ENCODE measurements at places on chromosomes 2 and 18.
A peak's percentile ranks its signal among the peaks of the same experiment; 100 is the strongest.

GRCh38 chr18:59900222-59901128 lies 679 bp downstream of the PMAIP1 start:
- DNase-seq = peak; percentile 66

- no peak for DNase-seq
Measured at GRCh38 chr2:126788113-126788512, 110.6 kb upstream of the TEX51 start.

- DNase-seq = no peak
Measured at GRCh38 chr2:85242321-85242720, 85.5 kb downstream of the TGOLN2 start.

GRCh38 chr2:20040489-20041172 lies 10.8 kb downstream of the LAPTM4A start:
- DNase-seq = no peak

DNA sequence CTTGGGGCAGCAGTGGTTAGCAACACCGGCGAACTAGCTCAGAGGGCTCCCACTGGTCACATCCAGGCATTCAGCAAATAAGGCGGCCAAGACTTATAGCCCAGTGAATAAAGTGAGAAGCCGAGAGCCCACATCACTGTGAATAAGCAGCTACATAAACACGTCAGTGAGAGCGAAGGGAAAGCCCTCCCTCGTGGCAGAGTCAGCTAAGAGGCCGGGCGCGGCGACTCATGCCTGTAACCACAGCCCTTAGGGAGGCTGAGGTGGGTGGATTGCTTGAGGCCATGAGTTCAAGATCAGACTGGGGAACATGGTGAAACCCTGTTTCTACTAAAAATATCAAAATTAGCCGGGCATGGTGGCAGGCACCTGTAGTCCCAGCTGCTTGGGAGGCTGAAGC lies 5.2 kb downstream of the D2HGDH start:
- DNase-seq = peak; percentile 74

- DNase-seq = no peak
Measured at GRCh38 chr2:135048122-135048521, 875 bp upstream of the MAP3K19 start.

DNA sequence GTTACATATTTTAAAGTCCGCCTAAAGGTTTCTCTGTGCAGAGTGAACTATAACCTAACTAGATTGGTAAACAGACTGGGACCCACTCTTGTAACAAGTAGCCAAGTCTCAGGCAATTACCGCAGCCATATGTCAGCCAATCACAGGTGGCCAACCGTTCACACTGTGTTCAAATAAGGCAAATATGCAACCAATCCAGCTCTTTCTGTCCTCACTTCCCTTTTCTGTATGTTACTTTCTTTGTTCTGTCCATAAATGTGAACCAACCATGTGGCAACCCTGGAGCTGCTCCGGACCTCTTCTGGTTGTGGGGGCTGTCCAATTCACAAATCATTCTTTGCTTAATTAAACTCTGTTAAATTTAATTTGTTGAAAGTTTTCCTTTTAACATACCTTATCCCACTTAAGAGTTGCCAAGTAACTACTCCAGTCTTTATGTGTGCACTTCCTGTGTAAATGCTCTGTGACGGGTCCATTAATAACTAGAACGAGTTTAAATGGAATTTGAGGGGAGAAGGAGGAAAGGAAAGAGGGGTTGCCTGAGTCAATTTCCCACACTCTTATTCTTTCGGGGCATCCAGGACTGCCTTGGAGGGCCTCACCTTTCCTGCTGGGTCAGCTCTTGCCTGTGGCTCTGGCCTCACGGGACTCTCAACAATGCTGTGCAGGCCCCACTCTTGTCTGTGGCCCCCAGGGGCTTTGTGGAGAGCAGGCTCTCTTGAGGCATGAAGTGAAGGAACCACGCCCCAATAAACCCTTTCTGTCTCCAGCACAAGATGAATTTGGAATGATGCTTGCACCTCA lies 6.6 kb upstream of the RPL37A start:
- DNase-seq = peak; percentile 55

GRCh38 chr2:197969391-197969893 lies 165.0 kb downstream of the PLCL1 start:
- no peak for DNase-seq

DNA sequence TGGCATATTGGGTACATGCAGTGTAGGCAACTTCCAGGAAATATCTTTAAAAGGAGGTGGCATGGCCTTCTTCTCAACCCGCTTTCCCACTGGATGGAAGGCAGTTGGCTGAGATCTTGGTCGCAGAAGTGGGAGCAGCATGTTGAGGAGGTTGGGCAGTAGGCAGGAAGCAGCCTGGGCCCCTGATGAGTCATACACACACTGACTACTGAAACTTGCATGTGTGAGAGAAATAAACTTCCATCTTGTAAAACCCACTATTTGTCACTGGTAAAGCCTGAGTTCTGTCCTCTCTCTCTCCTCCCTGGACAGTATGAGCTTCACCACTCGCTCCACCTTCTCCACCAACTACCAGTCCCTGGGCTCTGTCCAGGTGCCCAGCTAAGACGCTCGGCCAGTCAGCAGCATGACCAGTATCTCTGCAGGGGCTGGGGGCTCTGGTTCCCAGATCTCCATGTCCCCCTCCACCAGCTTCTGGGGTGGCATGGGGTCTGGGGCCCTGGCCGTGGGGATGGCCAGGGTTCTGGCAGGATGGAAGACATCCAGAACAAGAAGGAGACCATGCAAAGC lies 233.8 kb upstream of the SPRED2 start:
- peak; percentile 52 for DNase-seq

GRCh38 chr18:56332371-56332770 lies 306.0 kb downstream of the TXNL1 start:
- no peak for DNase-seq

- no peak for DNase-seq
Measured at GRCh38 chr18:35049111-35050027, 8.2 kb downstream of the MAPRE2 start.

DNA sequence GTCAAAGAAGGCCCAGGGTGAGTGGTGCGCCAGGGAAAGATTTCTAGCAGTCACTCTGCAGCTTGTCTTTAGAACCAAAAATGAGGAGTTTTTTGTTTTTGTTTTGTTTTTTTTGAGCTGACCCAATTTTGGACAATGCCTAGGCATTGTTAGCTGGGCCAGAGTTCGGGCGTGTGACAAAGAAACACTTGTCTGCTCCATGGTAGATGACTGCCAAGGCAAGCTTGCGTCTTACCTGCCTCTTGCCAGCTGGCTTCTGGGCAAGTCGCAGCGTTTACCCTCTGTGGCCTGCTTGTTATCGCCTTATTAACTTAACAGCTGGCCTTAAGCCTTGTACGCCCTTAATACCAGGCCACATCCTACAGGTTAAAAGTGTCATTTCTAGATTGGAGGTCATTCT lies 114.3 kb downstream of the GALNT1 start:
- no peak for DNase-seq

GRCh38 chr2:182406221-182406620 lies 20.6 kb downstream of the PDE1A start:
- DNase-seq = no peak

GRCh38 chr2:150097901-150098531 lies 389.5 kb downstream of the RND3 start:
- DNase-seq = no peak

- no peak for DNase-seq
Measured at GRCh38 chr2:156883804-156884203, 373.7 kb upstream of the GALNT5 start.

GRCh38 chr18:9765501-9765900 lies 57.4 kb downstream of the RAB31 start:
- DNase-seq = no peak

GRCh38 chr18:2960983-2961696 lies 51.8 kb downstream of the LPIN2 start:
- peak; percentile 34 for DNase-seq

DNA sequence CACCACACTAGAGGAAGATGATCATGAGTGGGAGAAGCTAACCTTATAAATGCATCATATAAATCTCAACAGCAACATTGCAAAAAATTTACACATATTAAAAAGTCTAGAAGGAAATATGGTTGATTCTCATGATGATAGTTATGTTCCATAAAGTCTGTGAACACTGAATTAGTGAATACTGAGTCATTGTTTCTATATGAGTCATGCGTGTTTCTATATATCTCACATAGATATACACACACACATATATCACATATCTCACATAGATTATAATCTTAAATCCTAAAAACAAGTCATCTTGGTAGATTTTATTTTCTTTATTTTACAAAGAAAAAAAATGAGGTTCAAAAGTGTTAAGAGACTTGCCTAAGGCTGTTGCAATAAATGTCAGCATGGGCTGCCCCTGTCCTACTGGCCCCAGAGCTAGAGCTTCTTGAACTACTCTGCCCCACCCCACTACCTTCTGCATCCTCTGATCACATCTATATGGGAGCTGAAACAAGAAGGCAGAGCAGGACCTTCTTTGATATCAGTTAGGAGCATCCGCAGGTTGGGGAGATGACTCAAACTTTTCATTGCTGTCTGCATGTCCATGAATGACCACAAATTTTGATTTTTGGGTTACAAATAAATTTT lies 81.8 kb upstream of the ADAM23 start:
- no peak for DNase-seq

DNA sequence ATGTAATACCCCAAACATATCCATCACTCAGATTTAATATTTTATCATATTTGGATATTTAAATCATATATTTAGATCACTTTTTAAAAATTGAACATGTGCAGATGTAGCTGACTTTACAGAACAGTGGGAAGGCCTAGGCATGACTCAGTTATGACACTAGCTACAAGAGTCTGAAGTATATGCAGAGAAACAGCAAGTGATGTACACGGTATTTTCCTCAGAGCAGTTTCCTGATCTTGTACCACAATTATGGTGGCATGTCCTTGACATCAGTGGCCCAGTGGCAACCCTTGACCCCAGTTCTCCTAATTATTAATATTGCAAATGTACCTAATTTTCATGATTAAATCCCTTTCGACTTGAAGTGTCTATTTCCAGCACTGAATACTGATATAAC lies 28.2 kb downstream of the CDKL4 start:
- DNase-seq = no peak

DNA sequence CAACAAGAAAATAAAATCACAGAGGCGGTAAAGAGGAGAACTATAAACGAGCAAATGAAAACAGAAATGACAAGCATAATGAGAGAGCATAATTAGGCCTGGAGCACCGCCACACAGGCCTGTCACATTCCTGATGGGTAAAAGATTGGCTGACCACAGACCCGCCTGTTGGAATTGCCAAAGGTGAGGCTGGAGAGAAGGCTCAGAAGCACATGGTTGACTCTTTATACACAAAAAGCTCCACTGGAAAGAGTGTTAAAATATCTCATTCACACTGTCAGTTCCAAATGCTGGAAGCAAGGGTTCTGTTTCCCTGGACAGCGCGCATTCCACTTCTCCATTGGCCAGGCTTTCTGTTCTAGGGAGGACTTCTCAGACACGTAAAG lies 5.9 kb upstream of the LGALSL start:
- no peak for DNase-seq

- no peak for DNase-seq
Measured at GRCh38 chr2:127733113-127733815, 32.0 kb downstream of the SFT2D3 start.

GRCh38 chr2:190180313-190181122 lies 118.0 kb upstream of the MSTN start:
- DNase-seq = peak; percentile 39

DNA sequence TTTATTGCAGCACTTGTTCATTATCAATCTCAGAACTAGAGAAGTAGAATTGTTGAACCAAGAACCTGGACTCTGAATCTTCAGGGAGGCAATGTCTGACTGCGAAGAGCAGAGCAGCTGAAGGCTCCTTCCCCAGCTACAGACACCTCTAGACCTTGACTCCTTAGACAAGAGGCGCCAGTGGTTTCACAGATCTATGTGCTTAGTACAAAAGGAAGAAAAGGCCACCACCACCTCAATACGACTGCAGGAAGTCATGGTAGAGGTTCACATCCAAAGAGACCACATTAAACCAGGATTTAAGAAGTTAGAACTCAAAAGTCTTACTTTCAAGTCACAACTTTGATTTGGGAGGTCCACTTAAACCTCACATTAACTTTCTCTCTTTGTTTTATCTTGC lies 158.1 kb upstream of the VRK2 start:
- DNase-seq = no peak

DNA sequence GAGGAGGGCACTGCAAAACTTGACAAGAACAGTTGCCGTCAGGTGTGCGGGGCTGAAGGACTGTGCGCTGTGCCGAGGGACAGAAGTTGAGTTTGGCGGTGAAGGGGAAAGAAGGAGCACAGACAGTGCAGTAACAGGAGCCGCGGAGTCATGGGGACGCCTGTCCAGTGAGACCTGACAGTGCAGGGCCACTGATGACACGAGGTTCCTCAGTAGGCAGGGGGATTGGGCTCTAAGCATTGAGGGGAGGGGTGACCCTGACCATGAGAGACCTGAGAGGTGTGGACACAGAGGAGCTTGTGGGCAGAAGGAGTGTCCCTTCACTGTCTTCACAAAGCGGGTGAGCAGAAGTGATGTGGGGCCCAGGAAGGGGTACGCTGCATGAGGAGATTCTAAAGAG lies 104.8 kb downstream of the MTCL1 start:
- no peak for DNase-seq

GRCh38 chr2:197707316-197708213 lies 2.4 kb downstream of the MARS2 start:
- peak; percentile 61 for DNase-seq

DNA sequence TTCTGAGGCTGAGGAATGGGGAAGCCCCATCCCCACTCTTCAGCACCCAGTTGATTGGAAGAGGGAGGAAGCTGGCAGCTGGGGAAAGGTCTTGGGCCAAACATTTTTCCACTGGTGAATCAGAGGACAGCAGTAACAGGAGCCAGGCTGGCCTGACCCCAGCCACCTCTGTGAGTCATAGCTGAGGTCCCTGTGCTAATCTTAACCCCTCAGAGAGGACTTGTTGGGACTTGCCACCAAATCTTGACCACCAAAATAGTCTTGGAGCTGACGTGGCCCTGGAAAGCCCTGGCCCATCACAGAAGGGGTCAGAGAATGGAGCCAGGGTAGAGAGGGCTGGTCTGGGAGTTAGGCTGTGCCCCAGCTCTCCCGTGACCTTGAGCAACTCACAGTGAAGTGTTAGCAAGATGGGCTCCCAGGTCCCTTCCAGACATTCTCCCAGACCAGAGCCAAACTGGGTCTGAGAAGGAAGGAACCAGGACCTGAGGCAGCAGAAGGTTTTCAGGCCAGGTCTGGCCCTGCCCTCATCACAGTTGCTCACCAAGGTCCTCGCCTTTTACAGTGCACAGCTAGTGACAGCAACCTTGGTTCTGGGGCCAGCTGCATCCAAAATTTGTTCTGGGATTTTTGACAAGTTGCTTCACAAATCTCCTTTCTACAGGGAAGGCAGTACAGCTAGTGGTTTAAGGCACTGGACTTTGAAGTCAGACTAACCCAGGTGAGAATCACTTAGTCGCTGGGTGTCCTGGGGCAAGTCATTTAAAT lies 266.6 kb downstream of the CYP26B1 start:
- DNase-seq = no peak

- DNase-seq = no peak
Measured at GRCh38 chr2:149057401-149057800, 18.9 kb downstream of the LYPD6B start.

DNA sequence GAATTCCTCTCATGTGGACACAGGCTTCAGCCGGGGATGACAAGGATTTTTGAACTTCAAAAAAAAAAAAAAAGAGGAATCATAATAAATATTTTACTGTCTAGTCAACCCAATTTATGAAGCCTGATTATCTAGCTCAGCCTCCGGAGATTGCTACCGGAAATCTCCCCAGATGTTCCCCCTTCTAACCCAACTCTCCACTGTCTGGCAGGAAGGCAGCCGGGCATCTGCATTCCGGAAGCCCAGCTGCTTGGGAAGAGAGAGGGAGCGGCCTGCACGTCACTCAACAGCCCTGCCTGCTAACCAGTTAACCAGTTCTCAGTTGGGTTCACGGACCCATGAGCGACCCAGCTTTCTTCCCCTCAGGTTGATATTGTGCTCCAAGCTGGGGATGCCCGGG lies 87.2 kb upstream of the POU3F3 start:
- peak; percentile 55 for DNase-seq
